ENCODE measurements at places on chromosomes 2 and 18.

GRCh38 chr2:222774941-222775340 lies 85.9 kb upstream of the ACSL3 start:
- no peak for DNase-seq

GRCh38 chr2:3951131-3951954 lies 248.0 kb downstream of the DCDC2C start:
- DNase-seq, result no peak

DNA sequence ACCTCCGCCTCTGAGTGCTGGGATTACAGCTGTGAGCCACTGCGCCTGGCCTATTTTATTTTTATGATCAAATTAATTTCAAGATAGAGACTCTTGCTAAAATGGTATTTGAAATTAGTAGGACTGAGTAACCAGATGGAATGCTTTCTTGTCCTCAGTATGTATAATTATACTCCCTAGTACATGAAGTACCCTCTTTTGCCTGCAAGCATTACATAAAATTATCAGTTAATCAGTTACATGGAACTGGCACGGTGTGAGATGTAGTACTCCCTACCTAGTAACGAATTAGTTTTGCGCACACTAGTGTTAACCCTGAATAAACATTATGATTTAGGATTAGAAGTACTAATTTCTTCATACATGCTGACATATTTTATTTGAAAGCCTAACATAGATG lies 41.6 kb downstream of the RBBP8 start:
- no peak for DNase-seq

- no peak for DNase-seq
These were observed 7.6 kb downstream of the PIGN start for GRCh38 chr18:62179213-62179612.

GRCh38 chr2:19746611-19747309 lies 155.0 kb downstream of the TTC32 start:
- DNase-seq, result no peak

GRCh38 chr2:217793566-217794132 lies 209.1 kb downstream of the TNS1 start:
- no peak for DNase-seq

GRCh38 chr2:163157411-163157810 lies 318.8 kb upstream of the KCNH7 start:
- DNase-seq, result no peak

DNA sequence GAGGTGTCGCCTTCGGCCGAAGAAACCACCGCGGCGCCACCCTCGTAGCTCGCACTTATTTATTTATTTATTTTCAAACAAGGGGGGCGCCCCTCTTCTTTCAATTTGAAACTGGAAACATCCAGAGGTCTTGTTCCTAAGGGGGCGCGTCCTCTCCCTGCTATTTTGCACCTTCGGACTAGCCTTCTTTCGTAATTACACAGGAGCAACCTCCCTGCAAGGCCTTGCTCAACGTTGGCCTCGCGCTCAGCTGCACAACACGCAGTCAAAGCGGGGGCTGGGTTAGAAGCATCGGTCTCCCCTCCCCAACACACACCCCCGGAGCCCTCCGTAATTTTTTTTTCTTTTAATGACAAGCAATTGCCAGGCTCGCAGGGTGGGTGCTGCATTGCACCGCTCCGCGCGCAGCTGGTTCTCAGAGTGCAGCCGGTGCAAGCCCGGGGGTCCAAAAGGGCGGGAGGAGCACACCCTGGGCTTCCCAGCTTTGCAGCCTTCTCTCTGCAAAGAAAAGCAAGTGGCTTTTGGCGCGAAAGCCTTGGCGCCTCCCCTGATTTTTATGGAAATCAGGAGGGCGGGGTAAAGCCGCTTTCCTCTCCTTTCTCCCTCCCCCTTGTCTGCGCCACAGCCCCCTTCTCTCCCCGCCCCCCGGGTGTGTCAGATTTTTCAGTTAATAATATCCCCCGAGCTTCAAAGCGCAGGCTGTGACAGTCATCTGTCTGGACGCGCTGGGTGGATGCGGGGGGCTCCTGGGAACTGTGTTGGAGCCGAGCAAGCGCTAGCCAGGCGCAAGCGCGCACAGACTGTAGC lies at the start of gene MYCN:
Gene MYCN, plus strand, starts transcription at position 697 of the 807 bp plus-strand sequence. CDS start 1,515 bp downstream, outside the sequence.
- DNase-seq, result no peak

Data from activated CD8-positive, alpha-beta memory T cell treated with anti-CD3 and anti-CD28 coated beads for 4 hours (primary cell).